ENCODE measurements at places on chromosomes 4 and X.

GRCh38 chr4:100809506-100809905, 291.7 kb upstream of the EMCN start:
- H3K36me3 ChIP-seq: no peaks in the 10 kb centered on the region
- DNase-seq: no peak
- no peak overlapping the region for H3K4me3 ChIP-seq
- H3K27me3 ChIP-seq: no peaks in the 10 kb centered on the region
- H3K4me1 ChIP-seq: no peaks in the 10 kb centered on the region
- no peak overlapping the region for H3K27ac ChIP-seq

DNA sequence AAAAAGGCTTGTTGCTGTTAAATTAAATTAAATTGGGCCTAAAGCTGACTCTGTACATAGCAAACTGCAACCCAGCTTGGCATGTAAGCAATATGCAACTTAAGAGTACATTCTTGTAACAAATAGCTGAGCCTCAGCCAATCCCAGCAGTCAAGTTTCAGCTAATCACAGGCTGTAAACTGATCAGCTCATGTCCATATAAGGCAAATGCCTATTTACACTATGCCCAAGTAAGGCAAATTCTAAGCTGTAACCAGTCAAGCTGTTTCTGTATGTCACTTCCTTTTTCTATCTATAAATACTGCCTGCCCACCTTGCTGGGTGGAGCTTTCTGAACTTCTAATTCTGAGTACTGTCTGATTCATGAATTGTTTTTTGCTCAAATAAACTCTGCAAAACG, 429.1 kb upstream of the FTHL17 start:
- H3K4me1 ChIP-seq: no peaks in the 10 kb centered on the region
- H3K36me3 ChIP-seq: no peaks in the 10 kb centered on the region
- no peak overlapping the region for H3K4me3 ChIP-seq
- H3K27ac ChIP-seq: no peak overlapping the region

DNA sequence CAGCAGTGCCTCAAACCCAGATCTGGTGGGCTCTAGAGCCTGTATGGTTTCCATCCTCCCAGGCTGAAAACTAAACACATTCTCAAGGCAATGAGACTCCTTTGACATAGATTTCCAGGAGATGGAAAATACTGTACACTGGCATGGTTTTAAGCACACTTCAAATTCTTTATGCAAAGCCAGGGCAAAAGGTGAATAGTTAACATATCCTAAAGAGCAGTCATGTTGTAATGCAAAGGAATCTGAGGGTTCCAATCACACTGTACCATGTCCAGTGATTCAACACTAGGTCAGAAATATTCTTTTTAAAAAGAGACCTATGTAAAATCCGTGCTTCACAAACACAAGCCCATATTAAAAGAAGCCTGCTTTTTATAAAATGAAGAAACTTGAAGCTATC, 195.3 kb downstream of the QDPR start:
- no peaks in the 10 kb centered on the region for H3K36me3 ChIP-seq
- no peaks in the 10 kb centered on the region for H3K4me1 ChIP-seq
- no peak overlapping the region for H3K4me3 ChIP-seq
- DNase-seq: no peak
- no peaks in the 10 kb centered on the region for H3K27me3 ChIP-seq
- no peak overlapping the region for H3K27ac ChIP-seq

- no peaks in the 10 kb centered on the region for H3K4me1 ChIP-seq
- no peak overlapping the region for H3K4me3 ChIP-seq
- no peak overlapping the region for H3K27ac ChIP-seq
- H3K36me3 ChIP-seq: no peaks in the 10 kb centered on the region
Observed at GRCh38 chr4:28241021-28241420, 1380.4 kb downstream of the STIM2 start.

DNA sequence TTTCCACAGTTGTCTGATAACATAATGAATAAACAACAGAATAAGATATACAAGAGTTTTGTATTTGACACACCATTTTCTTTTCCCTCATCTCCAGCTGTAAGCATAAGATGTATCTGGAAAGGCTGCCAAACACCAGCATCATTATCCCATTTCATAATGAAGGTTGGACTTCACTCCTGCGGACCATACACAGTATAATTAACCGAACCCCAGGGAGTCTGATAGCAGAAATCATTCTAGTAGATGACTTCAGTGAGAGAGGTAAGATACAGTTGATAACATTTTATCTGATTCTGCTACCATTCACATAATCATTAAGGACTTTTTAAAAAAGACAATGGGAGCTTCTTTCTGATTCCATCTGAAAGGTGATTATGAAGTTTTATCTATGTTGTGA, 535.2 kb downstream of the GALNTL6 start:
- no peak for DNase-seq
- no peaks in the 10 kb centered on the region for H3K36me3 ChIP-seq
- H3K27ac ChIP-seq: no peak overlapping the region
- no peak overlapping the region for H3K4me3 ChIP-seq
- H3K27me3 ChIP-seq: no peaks in the 10 kb centered on the region

DNA sequence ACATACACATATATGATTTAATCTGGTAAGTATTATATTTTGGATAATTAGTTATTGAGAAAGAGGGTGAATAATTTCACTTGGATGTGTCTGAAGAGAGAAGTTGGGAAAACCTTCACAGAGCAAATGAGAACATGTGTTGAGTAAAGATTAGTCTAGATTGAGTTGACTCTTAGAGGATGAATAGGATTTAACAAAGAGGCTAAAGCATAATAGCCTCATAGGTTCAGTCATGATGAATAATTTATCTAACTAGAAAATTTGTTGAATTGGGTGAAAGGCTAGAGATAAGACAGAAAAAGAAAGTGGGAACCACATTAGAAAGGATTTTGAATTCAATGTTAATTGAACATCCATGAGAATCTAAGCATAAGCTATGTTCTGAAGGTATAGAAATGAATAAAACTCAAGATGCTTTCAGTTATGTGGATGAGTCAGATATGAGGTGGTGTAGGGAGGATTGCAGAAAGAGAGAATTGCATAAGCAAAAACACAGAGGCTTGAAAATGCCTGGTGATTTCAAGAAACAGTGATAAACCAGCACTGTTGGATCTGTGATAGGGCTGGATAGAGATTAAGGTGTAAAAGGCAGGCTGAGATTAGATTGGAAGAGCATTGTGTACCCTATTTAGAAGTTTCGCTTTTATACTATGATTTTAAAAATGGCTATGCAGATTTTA, 207.6 kb upstream of the NR3C2 start:
- no peaks in the 10 kb centered on the region for H3K4me1 ChIP-seq
- H3K4me3 ChIP-seq: no peak overlapping the region
- H3K27ac ChIP-seq: no peak overlapping the region
- DNase-seq: no peak
- H3K36me3 ChIP-seq: no peaks in the 10 kb centered on the region

- H3K27ac ChIP-seq: no peak overlapping the region
- peaks cover 11% of the 10 kb centered on the region for H3K36me3 ChIP-seq
- H3K27me3 ChIP-seq: no peaks in the 10 kb centered on the region
- H3K4me3 ChIP-seq: no peak overlapping the region
- H3K4me1 ChIP-seq: no peaks in the 10 kb centered on the region
Observed at GRCh38 chrX:72461766-72462165, 110.9 kb downstream of the HDAC8 start.

- no peak overlapping the region for H3K27ac ChIP-seq
- no peaks in the 10 kb centered on the region for H3K36me3 ChIP-seq
- DNase-seq: no peak
Observed at GRCh38 chrX:130789793-130790192, 113.2 kb downstream of the ENOX2 start.
